ENCODE measurements at places on chromosomes 2 and 18.
A peak's percentile ranks its signal among the peaks of the same experiment; 100 is the strongest.

DNA sequence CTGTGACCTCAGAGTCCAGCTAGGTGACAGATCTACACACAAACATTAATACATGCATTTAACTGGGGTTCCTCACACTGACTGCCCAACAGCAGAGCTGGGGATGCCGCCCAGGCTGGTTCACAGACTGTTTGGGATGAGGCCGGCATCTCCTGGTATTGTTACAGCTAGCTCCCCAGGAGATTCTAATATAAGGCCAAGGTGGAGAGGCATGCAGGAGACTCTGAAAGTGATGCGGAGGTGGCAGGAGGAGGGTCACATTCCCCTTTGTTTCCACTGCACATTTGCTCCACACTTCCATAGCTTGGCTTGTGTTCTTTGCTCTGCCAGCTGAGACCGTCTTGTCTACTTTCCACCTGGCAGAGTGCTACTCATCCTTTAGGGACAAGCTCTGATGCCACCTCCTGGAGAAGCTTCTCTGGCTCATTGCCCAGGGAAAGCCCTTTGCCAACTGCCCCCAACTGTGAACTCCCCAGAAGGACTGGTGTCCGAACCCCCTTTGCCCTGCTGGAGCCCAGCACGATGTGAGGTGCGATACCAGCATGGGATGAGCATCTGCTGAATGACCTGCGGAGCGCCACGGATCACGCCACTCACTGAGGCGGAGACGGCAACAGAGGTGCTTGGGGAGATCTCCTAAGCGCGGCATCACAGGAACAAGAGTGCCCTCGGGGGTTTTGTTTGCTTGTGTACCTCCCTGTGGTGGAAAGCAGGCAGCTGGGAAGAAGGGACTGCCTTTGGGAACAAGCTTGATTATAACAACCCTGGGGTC lies 88.8 kb downstream of the UXS1 start:
- no peak for DNase-seq

- no peak for DNase-seq
These were observed 393.7 kb downstream of the STK39 start for GRCh38 chr2:167853717-167854116.

DNA sequence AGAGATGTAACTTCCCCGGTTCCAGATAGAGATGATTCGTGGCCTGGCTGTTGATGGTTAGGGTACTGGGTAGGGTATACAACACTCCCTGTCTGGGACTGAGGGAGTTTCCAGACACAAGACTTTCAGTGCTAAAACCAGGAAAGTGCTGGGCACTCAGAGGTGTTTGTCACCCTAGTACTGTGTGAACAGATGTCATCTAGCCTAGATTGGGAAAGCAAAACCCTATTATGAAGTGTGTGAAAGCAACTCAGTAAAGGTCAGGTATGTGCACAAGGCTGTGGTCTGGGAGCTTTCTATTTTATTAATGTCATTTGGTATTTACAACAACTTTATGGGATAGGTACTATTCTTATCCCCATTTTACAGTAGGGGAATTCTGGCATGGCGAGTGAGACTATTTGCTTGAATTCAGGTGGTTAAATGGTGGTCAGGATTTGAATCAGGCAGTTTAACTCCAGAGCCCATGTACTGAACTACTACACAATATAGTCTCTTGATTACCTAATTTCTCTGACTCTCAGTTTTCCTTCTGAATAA lies 2.6 kb downstream of the BZW1 start:
- DNase-seq, result no peak

DNA sequence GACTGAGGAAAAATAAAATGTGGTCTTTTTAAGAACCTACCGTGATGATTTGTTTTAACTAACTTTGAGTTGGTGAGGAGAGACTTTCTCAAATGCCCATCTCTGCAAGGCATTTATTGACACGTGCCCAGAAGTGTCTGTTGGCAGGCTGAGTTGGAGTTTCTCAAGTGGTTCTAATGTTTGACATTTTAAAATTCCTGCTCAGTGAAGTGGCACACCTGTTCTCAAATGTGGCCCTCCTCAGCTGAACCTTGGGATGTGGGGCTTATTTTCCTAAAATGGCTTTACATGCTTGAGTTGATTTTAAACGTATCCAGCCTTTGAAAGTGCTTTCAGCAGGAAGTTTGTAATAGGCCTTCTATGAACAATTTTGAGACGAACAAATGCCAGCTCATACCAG lies 876 bp upstream of the CAVIN2 start:
- no peak for DNase-seq

- no peak for DNase-seq
These were observed 44.9 kb downstream of the MRPL35 start for GRCh38 chr2:86243950-86244733.

GRCh38 chr2:108878276-108878675 lies 91.7 kb downstream of the CCDC138 start:
- DNase-seq, result no peak

- no peak for DNase-seq
These were observed 239.9 kb downstream of the KLHL29 start for GRCh38 chr2:23624915-23625314.

GRCh38 chr2:37283207-37283606 lies 41.4 kb downstream of the PRKD3 start:
- DNase-seq, result no peak

DNA sequence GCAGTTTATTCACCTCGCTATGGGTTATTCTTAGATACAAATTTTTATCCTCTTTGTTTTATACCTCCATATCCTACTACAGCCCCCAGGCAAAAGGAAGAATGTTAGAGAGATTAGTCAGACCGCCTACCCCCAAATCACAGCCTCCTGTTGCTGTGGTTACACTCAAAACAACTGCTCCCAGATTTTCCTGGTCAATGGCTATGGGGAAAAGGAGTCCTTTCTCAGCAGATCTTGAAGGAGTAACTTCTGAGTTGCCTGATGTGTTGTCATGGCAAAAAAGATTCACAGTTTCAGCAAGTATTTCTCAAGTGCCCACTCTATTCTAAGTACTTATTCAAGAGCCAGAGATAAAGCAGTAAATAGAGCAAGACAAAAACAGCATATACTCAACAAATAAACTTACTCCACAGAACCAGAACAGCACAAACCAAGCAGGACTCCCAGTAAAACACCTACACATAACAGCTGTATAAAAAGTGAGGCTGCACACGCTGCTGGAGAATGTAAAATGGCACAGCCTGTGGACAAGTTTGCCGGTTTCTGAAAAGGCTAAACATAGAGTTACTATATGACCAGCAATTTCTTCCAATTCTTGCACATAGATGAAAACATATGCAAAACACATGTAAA lies 104.8 kb downstream of the NOL10 start:
- DNase-seq, result no peak

GRCh38 chr18:80088823-80089222 lies 20.2 kb upstream of the ADNP2 start:
- DNase-seq, result no peak

DNA sequence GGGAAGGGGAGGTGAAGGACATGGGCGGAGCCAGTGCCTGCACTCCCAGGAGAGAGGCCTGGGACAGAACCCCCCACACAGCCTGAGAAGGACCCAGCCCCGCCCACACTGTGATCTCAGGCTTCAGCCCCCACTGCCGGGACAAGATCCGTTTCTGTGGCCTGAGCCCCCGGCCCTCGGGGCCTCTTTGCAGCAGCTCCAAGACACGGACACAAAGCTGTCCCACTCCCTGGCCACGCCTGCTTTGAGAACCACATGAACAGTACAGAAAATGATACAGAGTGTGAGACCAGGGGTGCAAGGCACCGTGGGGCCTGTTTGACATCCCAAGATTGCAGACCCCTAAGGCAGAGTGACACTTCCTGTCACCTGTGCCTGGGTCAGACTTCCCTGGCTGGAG lies 74.5 kb downstream of the TWIST2 start:
- DNase-seq, result no peak

GRCh38 chr18:23884681-23885375 lies 129.7 kb upstream of the TTC39C start:
- no peak for DNase-seq

- DNase-seq, result no peak
These were observed 524.6 kb upstream of the SETBP1 start for GRCh38 chr18:44156126-44156525.

GRCh38 chr2:74516650-74517049 lies 2.4 kb downstream of the TLX2 start:
- DNase-seq, result no peak

- no peak for DNase-seq
These were observed 213.3 kb upstream of the CXCR4 start for GRCh38 chr2:136331226-136331625.

GRCh38 chr2:14804902-14805301 lies 172.4 kb downstream of the LRATD1 start:
- no peak for DNase-seq

DNA sequence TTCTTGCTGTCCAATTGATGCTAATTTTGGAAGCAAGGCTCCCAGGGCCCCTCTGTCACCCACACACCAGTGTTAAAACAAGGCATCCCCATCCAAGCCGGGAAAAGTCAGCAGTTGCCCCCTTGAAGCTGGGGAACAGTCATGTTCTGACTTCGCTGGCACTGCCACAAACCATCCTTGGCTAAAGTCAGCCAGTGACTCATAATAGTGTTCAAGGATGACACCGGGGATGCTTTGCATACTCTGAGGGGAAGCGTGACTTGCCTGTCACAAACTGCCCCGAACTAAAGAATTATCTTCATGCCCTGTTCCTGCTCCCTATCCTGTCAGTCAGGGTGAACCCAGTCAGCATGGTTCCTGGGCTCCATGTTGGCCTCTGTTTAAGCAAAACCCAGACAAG lies 37.0 kb downstream of the TGFA start:
- no peak for DNase-seq

- peak; percentile 44 for DNase-seq
These were observed at the start of gene LONRF2 for GRCh38 chr2:100321866-100322820. LONRF2 (minus strand) TSS chr2:100322501; CDS start chr2:100322093, 408 bp downstream.

DNA sequence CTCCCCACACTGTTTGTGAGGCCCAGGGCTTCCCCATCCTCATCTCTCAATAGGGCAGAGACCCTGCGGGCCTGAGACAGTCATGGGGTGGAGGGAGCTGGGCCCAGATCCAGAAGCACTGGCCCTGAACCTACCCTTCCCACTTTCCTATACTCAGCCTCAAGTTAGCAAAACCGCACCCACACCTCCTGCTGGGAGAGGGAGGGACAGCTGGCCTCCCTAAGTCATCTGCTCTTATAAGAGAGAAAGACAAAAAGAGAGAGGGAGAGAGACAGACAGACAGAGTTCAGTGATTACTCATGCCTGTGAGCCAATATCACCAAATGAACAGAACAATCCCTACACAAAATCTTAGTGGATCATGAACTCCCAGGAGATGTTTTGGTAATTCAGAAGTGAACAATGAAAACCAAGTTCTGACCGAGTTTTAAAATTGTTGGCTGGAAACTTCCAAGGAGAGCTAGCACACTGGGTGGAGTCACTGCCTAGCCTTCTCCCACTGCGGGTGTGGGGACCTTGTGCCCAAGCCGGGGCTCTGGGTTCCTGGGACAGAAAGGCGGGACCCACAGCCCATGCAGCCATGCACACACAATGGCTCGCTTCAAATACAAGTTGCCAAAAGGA lies 130.5 kb downstream of the PXDN start:
- DNase-seq, result no peak

DNA sequence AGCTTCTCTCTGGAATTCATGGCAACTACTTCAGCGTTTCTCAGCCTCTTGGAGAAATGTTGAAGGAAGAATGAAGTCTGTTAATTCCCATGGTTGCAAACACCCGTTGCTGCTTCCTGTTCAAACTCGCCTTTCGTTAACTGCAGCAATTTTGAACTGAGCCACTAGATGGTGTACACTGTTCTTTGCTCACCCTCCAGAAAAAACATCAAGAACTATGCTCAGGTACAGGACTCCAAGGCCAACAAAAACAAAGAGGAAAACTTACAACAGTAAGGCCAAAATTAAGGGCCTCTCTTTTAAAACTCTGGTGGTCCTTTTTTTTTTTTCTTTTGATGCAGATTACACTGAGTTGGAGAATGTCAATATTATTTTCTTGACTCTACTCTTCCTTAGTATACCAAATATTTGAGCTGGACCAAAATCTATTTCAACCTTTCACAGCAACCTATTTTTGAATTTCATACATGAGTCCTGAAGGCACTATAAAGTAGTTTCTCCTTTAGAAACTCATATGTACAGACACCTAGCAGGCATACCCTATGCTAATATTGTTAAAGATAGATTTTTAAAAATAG lies 58.2 kb downstream of the KLHL14 start:
- peak; percentile 50 for DNase-seq

DNA sequence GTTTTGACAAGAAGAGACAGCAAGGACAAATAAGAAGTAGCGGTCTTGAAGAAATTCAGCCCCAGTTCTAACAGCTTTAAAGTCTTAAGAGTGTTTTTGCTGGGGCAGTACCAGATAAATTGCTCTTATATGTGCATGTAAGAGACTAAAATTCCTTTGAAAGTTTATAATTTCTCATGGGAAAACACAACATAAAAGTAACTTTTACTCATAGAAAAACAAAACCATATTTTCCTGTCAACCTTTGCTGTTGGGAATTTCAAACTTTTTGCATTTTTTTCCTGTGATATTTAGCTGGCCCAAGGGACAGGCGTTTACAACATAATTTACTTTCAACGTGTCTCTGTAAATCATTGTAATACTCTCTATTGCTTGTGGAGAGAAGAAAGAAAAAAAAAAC lies 767.8 kb upstream of the ZEB2 start:
- DNase-seq, result no peak

- no peak for DNase-seq
These were observed 236.6 kb downstream of the GPD2 start for GRCh38 chr2:156672556-156673332.

- no peak for DNase-seq
These were observed 17.6 kb upstream of the KCNE4 start for GRCh38 chr2:223034221-223034975.

DNA sequence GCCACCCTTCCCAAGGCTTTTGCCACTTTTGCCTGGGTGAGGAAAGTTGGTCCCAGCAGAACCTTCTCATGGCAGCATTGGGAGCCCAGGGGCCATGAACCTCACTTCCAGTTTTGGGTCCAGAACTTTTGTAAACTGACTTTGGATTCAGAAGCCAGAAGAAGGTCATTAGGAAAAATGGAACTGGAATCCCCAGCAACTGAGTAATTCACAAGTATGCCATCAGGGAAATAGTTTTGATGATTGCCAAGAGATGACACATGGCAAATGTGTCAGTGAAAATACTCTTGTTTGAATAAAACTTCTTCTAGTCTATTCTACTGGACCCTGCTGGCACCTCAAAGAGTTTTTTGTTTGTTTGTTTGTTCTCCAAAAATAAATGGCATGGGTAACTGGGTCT lies 203.7 kb downstream of the SETBP1 start:
- no peak for DNase-seq
